A172 (cell line): ENCODE measurements at places on chromosomes 11 and 22. TPM values are rescaled to one million over a fixed set of nuclear protein-coding genes. Genes with fewer than 3 reads are reported as not detected.

Gene C22orf23
- 0.10 TPM in 1 of 2 replicates, not detected in the other for total RNA-seq

Gene STK33
- 17.2 and 31.3 TPM in 2 replicates for total RNA-seq

Gene KCNJ11
- 0.09 and 0.26 TPM in 2 replicates for total RNA-seq

Gene KCNJ5
- total RNA-seq: 0.21 and 0.46 TPM in 2 replicates

Gene CSTF3
- 25.0 and 25.5 TPM in 2 replicates for total RNA-seq

DNA sequence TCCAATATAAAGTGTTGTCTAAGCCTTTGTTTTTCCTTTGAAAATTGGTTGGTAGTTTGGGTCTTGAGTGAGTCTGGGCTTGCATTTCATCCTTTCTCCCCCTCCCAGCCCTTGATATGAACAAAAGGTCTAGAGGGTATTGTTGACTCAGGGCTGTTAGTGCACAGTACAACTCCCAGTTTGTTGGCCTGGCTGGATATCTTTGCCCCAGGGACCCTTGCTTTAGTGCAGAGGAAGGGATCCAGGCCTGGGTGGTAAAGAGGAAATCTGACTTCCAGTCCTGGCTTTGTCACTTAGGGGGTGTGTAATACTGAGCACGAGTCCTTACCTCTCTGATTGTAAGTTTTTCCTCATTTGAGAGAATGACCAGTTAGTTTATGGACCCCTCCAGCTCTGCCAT is 330.4 kb downstream of the TMEM135 start:
- no peak for DNase-seq

GRCh38 chr11:1608363-1608762 is at the start of gene KRTAP5-3:
Gene KRTAP5-3, minus strand, starts transcription at chr11:1608463. Its CDS starts 78 bp downstream, at chr11:1608385.
- DNase-seq: no peak

DNA sequence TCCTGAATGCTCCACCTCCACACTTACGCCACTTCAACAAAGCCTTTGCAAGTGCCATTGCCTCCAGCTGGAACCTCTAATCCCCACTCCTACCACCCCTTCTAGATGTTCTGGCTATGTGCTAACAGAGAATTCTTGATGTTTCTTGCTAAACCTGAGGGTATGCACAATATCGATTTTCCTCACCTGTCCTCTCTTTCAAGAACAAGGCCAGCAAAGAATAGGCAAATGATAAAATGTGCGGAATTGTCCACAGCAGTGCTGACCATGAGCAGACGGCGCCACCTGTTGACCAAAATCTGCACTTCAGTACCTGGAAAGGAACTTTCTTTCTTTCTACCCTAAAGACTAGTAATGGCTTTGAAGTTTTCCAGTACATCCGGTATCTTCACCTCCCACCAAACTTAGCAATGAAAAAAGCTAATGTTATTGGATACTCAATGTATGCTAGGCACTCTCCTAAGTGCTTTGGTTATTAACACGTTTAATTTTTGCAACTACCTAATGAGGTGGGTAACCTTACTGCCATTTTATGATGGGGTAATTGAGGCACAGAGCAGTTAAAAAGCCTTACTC is 3.4 kb downstream of the TIMM10 start:
- DNase-seq: peak; percentile 49

DNA sequence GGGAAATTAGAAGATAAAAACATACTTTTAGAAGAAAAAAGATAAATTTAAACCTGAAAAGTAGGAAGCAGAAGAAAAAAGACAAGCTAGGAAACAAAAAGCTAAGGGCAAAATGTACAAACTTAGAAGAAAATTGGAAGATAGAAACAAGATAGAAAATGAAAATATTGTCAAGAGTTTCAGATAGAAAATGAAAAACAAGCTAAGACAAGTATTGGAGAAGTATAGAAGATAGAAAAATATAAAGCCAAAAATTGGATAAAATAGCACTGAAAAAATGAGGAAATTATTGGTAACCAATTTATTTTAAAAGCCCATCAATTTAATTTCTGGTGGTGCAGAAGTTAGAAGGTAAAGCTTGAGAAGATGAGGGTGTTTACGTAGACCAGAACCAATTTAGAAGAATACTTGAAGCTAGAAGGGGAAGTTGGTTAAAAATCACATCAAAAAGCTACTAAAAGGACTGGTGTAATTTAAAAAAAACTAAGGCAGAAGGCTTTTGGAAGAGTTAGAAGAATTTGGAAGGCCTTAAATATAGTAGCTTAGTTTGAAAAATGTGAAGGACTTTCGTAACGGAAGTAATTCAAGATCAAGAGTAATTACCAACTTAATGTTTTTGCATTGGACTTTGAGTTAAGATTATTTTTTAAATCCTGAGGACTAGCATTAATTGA is 1.0 kb downstream of the MALAT1 start:
- no peak for DNase-seq

- no peak for DNase-seq
Observed at GRCh38 chr11:46044601-46045000, 76.7 kb downstream of the PHF21A start.

Gene FAT3
- 0.34 and 0.41 TPM in 2 replicates for total RNA-seq

DNA sequence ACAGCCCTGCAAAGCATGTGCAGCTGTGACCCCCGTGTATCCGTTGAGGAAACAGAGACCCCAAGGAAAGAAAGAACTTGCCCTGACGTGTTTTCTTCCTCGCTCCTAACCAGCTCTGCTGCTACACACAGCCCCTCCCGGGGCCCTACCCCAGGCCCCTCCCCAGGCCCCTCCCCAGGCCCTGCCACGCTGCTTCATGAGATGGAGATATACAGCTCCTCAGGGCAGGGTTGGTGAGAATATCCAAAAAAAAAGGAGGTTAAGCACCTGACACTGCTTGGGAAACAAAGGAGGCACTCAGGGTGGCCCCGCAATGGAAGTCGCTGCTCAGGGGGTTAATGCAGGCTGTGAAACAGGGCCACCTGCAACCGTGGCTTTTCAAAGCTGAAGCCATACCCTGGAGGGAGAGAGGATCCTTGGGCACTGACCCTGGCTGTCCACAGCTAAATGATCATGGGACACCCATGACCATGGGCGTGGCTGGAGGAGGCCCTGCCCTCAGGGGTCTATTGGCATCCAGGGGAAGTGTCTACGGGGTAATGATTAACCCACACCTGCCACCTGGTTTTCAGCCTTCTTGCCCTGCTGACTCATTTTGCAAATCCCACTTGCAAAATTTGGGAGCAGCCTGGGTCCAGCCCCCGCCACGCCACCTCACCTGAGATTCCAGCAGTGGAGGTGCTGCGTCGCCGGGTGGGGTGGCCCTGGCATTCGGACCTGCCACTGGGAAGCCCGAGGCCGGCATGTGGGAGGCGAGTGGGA is 112.1 kb upstream of the ANO1 start:
- no peak for DNase-seq

- DNase-seq: peak; percentile 22
Observed at GRCh38 chr11:24453129-24453718, 43.6 kb upstream of the LUZP2 start.

GRCh38 chr11:43359422-43359818 is 700 bp downstream of the TTC17 start:
- DNase-seq: peak; percentile 37

GRCh38 chr11:14813516-14813915 is 78.5 kb downstream of the CYP2R1 start:
- no peak for DNase-seq

Gene INSC
- total RNA-seq: not detected in 2 replicates
